ENCODE measurements at places on chromosomes 5 and 9.

GRCh38 chr5:59387127-59387526 lies 506.4 kb downstream of the PDE4D start:
- DNase-seq: no peak

DNA sequence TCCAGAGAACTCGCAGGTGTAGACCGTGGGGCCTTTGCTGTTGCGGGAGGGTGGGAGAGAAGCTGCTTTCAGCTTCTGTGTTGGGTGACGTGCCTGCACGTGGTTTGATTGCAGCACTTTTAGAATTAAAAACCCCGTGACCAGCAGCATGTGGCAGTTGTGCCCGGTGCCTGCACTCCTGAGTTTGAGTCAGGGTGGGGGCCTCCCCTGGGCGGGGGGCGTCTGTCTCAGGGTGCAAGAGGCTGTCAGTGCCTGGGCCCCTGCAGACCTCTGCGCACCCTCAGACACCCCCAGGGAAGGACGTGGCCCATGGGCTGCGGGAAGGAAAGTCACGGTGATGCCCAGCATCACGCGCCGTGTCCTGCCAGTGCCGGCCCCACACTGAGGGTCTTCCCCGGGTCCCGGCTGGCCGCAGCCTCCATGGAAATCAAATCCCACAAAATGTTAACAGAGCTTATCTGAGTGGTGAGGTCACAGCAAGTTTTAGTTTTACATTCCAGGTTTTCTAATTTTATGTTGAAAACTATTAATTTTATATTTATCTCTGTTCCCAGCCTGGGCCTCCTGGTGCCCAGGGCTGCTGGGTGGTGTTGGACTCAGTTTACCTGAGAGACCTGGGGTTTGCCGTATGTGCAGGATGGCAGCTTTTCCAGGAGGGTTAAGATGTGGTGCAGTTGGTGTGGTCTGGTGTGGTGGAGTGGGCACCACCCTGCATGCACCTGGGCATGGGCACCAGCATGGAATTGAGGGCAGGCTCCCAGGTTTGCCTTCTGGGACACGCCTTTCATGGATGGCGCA lies 33.3 kb downstream of the AHRR start:
- DNase-seq: no peak

- no peak for DNase-seq
Observed at GRCh38 chr5:158807946-158808345, 291.8 kb downstream of the EBF1 start.

DNA sequence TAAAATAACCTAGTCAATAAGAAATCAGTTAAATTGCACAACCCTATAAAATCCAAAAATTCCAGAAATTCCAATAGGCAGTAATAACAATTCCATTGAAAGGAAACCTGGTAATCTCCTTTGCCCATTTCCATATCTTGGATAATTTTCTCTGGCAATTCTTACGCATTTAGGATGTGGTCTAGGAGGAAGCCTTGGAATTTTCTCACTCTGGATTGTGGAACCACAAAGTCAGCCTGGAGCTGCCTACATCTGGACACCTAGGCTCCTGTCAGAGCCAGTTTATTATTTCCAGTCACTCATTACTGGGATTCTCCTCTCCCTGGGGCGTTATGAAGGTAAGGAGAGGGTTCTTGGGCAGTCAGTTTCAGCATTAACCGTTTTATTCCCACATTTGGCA lies 40.3 kb upstream of the GNE start:
- DNase-seq: no peak

DNA sequence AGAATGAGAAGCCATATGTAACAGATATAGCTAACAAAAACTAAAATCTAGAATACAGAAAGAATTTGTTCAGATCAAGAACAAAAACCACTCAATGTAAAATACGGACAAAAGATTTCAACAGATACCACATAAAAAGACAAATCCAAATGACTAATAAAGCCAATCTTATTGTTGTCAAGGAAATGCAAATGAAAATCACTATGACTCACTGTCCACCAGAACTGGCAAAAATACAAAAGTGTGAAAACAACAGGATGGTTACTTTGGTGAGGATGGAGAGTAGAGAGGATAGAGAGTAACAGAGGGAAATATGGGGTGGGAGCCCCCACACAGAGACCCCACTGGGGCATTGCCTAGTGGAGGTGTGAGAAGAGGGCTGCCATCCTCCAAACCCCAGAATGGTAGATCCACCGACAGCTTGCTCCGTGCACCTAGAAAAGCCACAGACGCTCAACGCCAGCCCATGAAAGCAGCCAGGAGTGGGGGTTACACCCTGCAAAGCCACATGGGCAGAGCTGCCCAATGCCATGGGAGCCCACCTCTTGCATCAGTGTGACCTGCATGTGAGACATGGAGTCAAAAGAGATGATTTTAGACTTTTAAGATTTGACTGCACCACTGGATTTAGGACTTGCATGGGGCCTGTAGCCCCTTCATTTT lies 15.2 kb upstream of the RHOBTB3 start:
- DNase-seq: no peak

GRCh38 chr9:21974343-21974721 lies 19.9 kb downstream of the CDKN2A start:
- no peak for DNase-seq

- DNase-seq: no peak
Observed at GRCh38 chr9:136318776-136319241, 8.5 kb upstream of the GPSM1 start.

- DNase-seq: no peak
Observed at GRCh38 chr5:150946351-150946905, 41.6 kb upstream of the ZNF300 start.

DNA sequence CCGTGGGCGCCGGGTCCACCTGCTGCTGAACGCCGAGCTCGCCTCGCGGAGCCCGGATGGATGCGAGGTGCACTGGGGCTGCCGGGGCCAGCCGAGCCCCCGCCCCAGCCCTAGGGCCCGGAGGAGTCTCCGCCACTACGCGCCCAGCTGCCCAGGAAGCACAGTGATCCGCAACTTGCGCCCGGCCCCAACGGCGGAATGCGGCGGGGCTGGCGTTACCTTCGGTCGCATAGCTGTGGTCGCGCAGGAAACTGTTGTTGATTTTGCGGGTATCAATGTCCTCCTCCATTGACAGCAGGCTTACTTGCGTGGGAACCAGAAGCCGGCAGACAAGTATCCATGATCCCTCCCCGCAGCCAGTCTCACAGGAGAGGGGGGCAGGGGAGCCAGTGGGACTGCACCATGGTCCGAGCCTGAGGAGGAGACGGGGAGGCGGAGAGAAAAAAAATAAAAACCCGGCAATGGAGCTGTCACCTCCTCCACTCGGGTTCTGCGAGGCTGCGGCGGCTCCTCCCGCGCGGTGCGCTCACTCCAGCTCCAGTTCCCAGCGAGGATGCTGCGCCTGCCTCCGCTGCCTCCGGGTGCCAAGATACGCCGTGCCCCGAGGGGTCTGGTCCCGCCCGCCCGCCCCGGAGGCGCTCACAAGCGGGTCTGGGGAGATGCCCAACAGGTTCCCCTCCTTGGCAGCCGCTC lies 628 bp downstream of the PPP2R2B start:
- peak; percentile 49 for DNase-seq
